Amniotic epithelial cell (primary cell): ENCODE measurements at places on chromosomes 6 and 20.

DNA sequence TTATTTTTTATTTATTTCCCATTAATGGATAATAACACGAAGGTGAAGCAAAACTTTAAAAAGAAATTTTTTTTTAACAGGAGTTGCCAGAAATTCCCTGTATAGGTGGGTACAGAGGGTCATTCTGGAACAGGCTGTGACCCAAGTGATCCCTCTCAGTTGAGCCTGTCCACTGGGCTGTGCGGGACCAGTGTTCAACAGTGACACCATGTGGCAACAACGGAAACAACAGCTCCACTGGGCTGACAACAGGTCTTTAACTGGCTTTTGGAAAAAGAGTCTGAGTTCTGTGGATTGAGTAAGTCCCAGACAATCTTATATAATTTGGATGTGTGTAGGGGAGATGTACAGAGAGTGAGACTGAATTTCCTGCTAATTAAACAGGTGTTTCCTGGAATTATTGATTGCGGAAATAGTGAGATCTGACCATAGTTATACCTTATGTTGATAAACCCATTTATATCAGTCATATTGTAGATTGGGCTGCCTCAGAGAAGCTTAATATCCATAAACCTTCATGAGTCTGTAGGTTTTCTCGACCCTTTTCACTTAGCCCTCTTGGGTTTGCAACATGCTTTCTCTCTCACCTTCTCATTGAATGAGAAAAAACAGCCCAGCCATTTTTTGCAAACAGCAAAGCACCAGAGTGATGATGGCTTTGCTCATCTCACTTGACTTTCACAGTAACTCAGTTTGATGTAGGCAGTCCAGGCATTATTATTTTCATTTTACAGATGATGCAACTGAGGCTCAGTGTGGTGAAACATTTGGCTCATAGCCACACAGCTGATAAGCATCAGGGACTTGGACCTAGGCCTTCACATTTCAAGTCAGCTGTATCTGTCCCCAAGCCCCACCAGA lies 17.5 kb downstream of the KIAA1755 start:
- no peak for DNase-seq

DNA sequence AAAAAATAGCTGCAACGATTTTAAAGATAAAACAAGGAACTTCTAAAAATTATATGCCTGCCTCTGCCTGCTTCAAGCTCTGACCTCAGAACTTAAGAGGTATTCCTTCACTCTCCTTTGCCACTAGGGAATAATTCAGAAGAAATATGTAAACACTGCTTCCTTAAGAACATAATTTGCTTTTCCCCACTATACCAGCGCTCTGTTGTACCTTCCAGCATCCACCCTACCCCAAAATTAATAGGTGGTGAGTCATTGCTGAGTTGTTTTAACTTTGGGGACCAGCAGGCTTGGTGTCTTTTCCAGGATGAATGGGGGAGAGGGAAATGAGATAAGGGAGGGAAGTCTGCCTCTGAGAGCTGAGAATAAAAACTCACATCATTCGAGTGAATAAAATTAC lies 107.7 kb upstream of the ATXN1 start:
- no peak for DNase-seq

DNA sequence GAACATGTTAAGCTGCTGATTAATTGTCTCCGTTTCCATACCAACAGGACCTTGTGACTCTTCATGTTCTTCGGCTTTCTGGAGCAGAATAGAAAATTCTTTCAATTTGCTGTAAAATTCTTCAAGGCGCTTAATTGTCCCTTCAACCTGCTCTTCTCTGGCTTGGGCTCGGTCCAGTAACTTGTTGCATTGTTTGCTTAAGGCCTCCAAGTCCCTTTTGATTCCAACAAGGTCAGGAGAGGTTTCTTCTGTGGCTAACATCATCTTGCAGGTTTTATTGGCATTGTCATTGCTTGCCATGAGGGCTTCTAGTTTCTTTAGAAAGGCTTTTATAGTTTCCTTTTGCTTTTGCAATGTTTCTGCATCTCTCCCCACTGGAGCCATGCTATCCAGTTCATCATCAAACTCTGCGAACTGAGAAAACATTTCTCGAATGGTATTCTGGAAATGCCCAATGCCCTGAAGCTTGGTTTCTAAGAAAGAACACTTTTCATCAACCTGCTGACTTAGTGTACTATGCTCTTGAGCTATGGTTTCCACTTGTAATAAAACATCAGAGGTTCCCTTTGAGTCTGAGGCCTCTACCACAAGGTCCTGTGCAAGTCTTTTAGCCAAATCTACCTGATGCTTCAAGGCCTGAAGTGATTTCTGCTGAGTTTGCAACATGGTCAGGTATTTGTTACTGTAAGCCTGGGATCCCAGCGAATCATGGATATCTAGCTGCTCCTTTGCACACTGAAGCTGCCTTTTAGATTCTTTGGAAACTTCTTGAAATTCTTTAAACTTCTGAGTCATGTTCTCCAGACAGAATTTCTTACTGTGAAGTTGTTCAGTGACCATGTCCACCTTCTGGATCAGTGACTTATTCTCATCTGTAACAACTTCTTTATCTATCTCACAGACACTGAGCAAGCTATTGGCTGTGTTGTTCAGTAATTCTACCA lies 90.2 kb downstream of the DST start:
- DNase-seq, result peak; percentile 62

- no peak for DNase-seq
Observed at GRCh38 chr6:119040229-119040628, 38.2 kb downstream of the FAM184A start.

- DNase-seq, result no peak
Observed at GRCh38 chr20:16395366-16395765, 177.9 kb downstream of the KIF16B start.

GRCh38 chr6:15086348-15087158 lies 159.3 kb upstream of the JARID2 start:
- DNase-seq, result no peak

DNA sequence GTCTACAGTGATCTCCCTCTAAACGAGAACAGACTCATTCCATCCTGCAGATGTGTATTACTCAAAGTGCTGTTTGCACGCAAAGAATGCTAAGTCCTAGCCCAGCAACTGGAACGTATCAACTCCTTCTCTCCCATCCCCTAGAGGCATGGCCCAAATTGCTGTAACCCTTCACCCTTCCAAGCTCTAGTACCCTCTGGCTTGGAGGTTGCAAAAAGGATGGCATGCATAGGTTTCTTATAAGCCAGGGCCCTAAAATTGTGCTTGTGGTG lies 71.5 kb upstream of the TGM3 start:
- no peak for DNase-seq

DNA sequence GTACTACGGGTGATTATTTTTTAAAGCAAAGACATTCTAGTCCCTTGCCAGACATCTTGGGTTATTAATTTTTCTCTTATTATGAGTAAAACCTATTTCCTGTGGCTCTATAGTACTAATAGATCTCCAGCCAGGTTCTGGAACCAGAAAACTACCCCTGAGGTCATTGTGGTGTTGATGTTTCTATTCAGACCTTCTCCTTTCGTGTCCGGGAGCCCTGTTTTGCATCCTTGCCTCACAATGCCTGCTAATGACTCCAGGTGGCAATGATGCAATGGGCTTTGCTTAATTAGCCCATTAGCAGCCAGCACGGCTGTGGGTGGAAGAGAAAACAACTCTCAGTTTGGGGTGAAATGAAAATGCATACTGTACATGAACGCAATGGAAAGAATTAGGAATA lies 62.9 kb upstream of the ARG1 start:
- DNase-seq, result no peak

DNA sequence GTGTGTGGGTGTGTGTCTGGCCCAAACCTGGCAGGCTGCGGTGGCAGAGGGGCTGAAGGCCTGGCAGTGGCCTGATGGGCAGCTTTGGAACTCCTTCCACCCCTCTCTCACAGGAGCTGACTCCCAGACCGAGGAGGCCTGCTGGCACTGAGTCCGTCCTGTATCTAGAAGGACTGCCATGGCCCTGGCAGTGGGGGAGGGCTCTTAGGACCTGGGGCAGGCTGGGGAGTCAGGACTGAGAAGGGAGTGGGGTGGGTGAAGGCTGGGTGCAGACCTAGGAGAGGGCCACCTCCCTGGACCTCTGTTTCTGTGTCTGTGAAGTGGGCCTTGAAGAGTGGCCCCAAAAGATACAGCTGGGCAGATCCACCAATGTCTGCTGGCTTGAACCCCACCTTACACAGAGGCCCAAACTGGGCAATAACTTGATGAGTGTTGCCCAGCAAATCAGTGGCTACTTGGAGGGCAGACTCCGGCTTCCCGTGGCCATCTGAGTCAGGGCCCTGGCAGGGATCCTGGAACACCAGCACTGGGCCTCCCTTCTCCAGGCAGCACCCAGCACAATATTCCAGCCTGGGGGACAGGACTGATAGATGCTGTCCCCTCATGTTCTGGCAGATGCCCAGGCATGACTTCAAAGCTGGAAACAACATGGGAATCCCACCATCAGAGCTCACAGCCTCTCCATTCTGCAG lies 46.7 kb upstream of the BLCAP start:
- DNase-seq, result no peak

GRCh38 chr20:45036044-45036755 lies 64.7 kb downstream of the KCNS1 start:
- DNase-seq, result peak; percentile 86

DNA sequence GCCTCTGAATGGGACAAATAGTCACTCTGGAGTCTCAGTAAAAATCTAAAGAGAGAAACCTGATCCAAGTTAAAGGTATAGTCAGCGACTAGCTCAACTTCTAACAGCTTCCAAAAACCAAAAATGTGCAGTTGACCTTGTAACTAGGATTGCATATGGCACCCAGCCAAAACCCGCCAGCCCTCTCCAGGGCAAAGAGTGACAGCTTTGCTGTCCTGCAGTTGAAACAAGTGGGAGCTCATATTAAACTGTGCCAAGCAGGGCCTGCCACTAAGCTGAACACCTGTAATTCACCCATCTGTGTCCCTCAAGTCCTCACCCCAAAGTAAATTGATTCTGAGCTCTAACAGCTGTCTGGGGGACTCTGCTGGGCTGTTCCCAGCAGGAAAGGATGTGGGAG lies 695.3 kb downstream of the MAFB start:
- DNase-seq, result no peak

- DNase-seq, result no peak
Observed at GRCh38 chr20:1010659-1011058, 8.5 kb upstream of the RSPO4 start.

GRCh38 chr20:36237477-36237876 lies 1.2 kb downstream of the AAR2 start:
- no peak for DNase-seq

- DNase-seq, result peak; percentile 31
Observed at GRCh38 chr20:47191074-47191673, 165.3 kb downstream of the ZMYND8 start.

GRCh38 chr20:3782597-3782996 lies 1.3 kb upstream of the SPEF1 start:
- DNase-seq, result no peak

DNA sequence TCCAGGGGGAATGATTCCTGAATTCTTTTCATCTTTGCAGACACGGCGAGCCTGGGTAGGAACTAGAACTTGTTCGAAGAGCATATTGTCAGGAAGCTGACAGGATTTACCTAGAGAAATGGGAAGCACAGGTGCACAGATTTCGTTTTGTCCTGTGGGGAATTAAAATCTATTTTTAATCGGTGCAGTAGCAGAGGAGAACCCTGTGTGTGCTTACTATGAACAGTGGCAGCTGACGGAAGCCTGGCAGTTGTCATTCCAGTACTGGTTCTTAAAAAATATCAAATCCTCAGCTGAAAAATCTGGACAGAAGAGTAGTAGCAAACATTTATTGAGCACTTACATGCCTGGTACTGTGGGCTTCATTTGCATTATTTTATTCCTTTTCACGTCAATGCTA lies 609.0 kb downstream of the QKI start:
- DNase-seq, result no peak

- DNase-seq, result no peak
Observed at GRCh38 chr20:609371-609964, 641 bp downstream of the TCF15 start.
